ENCODE measurements at places on chromosomes 12 and 14.
A peak's percentile ranks its signal among the peaks of the same experiment; 100 is the strongest.

DNA sequence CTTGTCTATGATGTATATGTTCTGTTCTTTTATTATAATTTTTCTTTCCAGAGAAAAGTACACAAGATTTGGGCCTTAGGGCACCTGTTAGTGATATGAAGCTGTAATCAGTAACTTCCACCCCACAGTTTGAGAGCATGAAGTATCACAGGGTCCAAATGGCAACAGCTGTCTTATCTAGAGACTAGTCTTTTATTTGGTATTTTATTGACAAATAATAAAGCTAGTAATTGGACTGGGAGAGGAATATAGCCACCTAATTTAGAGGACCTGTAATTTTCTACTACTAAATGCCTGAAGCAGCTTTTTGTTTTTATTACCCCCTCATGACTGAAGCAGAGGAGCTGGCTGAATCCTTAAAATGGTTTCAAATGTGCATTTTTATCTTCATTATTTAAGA lies 174.8 kb downstream of the PDZRN4 start:
- no peak for DNase-seq

GRCh38 chr14:105384041-105384557 lies 14.2 kb upstream of the TEX22 start:
- no peak for DNase-seq

GRCh38 chr12:27781680-27782079 lies 1.6 kb upstream of the MANSC4 start:
- no peak for DNase-seq

GRCh38 chr14:74509587-74510222 lies 16.1 kb downstream of the ISCA2 start:
- DNase-seq: no peak

- peak; percentile 50 for DNase-seq
These were observed at the start of gene TMEM121 for GRCh38 chr14:105525861-105526775. TMEM121 (plus strand) TSS chr14:105526583; CDS start chr14:105528835, 2,252 bp downstream.

DNA sequence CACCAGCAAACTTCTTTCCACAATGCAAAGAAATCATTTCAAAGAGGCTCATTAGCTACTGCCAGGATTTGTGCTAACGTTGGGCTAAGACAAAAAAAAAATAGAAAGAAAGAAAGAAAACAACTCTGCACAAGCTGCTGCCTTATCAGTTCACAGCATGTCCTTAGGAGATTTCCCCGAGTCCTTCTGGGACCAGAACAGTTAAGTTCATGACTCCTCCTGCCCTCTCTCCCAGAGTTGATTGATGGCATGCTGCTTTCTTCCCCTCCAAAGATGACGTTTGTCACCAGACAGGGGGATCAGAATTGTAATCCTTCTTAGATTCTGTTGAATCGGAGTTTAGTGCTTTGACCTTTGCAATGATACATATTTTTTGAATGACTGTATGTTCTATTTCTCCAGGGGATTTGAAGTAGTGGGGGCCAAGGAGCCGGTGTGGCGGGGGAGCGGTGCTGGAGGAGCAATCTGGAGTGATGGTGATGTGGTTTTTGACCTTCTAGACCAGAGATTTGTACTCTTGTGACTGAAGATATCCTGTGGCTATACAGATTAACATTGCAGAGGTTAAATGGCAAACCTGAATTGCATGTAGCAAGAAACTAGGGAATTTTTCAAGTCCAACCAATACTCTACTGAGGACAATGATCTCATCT lies 409.2 kb upstream of the TMPO start:
- no peak for DNase-seq

DNA sequence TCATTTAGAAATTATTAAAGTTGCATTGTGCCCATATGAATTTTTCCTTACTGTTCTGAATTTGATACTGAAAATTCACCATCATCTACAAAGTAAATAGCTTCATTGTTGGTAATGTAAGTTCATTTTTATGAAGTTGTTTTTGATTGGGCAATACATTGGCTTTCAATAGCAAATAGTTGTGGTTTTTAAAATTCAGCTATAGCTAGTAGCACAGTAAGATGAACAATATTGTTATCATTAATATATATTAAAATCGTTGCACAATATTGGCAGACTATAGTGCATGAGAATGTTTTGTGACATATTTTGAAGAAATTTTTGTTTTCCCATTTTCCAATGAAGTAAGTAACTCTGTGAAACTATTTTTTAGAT lies 575.0 kb downstream of the PRKD1 start:
- no peak for DNase-seq

- no peak for DNase-seq
These were observed 42.2 kb downstream of the PLEKHA5 start for GRCh38 chr12:19171731-19172130.

DNA sequence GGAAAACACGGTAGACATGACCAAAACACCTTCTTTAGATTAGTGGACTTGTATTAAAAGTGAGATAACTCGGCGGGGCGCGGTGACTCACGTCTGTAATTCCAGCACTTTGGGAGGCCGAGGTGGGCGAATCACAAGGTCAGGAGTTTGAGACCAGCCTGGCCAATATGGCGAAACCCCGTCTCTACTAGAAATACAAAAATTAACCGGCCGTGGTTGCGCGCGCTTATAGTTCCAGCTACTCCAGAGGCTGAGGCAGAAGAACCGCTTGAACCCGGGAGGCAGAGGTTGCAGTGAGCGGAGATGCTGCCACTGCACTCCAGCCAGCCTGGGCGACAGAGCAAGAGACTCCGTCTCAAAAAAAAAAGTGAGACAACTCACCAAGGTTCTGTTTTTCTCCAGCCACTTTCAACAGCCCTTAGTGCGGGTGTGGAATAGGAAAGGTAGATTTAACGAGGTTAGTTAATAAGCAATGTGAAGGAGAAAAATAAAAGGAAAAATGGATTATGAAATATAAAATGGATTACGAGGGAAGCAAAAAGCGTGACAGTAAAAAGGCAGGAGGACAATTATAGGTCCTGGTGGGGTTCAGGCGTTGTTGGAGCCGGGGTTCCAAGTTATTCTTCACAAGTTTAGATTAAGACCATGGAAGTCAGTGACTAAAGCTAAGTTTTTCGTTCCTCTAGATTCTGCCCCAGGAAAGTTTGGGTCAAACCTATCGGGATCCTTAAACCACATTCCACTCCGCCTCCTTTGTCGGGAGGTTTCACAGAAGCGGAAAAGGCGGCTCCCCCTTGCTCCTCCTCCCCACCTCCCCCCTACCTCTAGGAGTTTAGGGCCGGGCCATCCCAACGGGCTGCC lies 534 bp downstream of the PPP2R3C start:
- DNase-seq: no peak

GRCh38 chr12:48924617-48925303 lies 532 bp downstream of the FKBP11 start:
- no peak for DNase-seq

DNA sequence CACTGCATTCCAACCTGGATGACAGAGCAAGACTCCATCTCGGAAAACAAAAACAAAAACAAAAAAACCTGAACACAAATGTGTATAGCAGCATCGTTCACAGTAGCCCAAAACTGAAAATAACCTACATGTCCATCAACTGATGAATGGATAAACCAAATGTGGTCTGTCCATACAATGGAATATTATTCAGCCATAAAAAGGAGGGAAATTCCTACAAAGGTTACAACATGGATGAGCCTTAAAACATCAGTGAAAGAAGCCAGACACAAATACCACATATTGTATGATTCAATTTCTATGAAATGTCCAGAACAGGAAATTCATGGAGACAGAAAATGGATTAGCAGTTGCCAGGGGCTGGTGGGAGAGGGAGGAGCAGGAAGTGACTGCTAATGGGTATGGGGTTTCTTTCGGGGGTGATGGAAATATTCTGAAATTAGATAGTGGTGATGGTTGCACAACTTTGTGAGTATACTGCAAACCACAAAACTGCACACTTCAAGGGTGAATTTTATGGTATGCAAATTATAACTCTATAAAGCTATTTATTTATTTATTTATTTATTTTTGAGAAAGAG lies 4.0 kb downstream of the MYL2 start:
- DNase-seq: no peak

DNA sequence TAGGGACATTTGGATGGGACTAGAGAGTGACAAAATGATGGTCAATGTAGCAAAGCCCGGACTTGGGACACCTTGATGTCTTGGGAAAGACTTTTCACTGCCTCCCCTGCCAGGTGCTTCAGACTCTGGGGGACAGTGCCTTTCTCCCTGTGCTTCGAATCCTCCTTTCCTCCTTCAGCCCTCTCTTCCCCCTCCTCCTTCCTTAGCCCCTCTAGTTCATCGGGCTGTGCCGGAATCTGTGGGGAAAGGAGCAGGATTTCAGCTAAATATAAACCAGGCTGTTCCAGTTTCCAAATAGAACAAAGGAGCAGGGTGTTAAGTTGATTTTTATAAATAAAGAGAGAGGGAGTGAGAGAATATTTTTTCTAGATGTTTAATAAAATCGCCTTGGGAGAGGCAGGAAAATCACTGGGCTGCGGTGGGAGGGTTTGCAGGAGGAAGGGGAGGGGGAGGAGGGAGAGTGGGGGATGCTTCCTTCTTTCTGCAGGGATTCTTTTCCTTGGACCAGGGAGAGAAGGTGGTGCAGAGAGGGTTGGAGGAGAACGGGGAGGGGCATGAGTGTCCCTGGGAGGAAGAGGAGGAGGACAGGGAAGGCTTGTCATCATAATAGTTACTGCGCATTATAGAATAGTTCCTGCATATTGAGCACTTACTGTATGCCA lies 21.3 kb upstream of the CABP1 start:
- no peak for DNase-seq

- DNase-seq: no peak
These were observed 801.4 kb downstream of the FLRT2 start for GRCh38 chr14:86331341-86331740.

DNA sequence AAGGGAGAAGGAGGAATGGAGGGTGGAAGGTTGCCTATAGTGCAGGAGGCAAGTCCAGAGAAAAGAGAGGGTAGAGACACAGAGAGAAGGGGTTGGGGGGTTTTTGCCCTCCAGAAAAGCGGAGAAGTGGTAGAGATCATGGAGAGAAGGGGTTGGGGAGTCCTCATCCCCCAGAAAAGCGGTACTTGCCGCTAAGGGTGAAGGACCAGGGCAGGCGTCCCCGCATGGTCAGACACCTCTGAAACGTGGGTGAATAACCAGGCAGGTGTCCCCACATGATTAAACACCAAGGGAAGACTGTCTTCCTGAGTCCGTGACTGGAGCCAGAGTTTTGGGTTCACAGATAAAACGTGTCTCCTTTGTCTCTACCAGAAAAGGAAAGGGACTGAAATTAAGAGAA lies 439.0 kb downstream of the SOX5 start:
- DNase-seq: no peak

DNA sequence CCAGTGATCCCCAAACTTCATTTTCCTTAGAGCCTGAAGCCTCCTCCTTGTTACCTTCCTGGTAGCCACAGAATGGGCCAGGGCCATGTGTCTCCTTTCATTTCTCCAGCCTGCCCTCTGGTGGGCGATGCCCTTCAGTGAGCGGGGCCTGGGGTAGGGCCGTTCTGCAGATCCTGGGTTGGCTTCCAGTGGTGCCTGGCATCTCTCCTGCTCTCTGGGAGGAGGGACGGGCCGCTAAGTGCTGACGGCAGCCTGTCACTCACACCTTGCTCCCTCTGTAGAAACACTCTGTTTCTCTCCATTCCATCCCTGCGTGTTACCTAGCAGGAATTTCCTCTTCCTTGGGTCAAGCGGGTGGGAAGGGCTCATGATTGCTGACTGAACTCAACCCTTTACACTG lies 232.1 kb downstream of the CACNA1C start:
- DNase-seq: peak; percentile 89

DNA sequence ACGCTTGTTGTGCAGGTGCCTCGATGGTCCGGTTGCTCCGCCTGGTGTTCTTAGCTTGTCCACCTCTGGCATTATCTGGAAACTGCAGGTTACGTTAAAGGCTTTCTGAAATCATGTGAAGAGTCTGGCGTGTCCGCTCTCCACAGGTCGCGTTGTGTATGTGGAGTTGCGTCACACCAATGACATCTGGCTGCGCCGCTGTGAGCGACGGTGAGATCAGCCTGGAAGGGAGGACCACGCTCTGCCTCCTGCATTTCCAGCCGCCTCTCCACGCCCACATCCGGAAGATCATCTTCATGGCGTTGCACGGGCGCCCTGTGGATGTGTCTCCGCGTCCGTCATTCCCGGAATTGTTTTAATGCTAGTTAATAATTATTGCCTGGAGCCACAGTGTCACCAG lies 50.6 kb upstream of the GALNT9 start:
- DNase-seq: peak; percentile 66

GRCh38 chr12:62976110-62976662 lies 41.2 kb upstream of the PPM1H start:
- no peak for DNase-seq

DNA sequence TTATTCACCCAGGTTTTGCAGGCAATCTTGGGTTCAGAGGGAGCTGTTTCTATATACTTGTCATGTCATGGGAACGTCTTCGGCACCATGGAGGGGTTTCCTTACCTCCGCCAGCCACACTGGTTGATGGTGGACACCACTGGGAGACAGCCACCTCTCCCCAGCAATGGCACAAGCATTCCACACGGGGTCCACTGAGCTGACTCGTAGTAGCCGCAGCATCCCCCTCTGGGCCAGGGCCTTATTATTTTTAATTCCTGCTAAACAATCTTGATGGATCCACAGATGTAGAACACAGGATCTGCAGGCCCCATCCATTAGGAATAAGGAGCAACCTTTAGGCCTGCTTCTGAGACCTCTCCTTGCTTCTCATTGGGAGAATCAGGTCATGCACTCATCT lies 132.9 kb downstream of the DICER1 start:
- no peak for DNase-seq
